D341Med (cell line): ENCODE measurements at places on chromosomes 4 and X.

DNA sequence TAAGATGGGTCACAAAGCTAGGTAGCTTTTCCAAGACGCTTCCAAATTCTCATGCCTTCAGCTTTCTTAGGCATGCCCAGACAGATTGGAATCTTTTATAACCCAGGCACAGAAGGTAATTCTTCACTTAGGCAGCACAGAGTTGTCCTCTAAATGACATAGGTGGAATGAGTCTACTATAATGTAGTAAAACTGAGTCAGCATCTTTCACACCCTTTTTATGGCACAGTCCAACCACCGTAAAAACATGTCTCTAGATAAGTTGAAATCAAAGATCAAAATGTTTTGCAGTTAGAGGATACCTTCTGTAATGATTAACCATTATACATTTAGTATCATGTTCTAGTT, 128.4 kb upstream of the FAT1 start:
- DNase-seq = no peak

GRCh38 chr4:27094783-27095182, 234.1 kb downstream of the STIM2 start:
- DNase-seq = no peak

- peak; percentile 65 for DNase-seq
These were observed 734 bp upstream of the GALNT7 start for GRCh38 chr4:173167758-173168395.

DNA sequence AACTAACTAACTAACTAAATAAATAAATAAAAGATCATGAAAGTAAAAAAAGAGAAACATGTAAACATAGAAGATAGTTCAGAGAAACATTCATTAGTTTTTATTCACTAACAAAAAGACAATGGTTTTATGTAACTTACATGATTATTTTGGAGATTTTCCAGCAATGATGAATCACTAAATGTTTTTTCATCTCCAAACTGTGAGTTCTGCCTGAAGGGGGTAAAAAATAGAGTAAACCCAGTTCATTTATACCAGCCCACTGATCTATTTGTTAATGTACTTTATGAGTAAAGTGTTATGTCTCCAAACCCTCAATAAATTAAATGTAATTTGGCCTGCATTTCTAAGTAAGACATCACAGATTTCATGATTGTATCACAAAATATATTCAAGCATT, 101.1 kb downstream of the ATP8A1 start:
- no peak for DNase-seq

DNA sequence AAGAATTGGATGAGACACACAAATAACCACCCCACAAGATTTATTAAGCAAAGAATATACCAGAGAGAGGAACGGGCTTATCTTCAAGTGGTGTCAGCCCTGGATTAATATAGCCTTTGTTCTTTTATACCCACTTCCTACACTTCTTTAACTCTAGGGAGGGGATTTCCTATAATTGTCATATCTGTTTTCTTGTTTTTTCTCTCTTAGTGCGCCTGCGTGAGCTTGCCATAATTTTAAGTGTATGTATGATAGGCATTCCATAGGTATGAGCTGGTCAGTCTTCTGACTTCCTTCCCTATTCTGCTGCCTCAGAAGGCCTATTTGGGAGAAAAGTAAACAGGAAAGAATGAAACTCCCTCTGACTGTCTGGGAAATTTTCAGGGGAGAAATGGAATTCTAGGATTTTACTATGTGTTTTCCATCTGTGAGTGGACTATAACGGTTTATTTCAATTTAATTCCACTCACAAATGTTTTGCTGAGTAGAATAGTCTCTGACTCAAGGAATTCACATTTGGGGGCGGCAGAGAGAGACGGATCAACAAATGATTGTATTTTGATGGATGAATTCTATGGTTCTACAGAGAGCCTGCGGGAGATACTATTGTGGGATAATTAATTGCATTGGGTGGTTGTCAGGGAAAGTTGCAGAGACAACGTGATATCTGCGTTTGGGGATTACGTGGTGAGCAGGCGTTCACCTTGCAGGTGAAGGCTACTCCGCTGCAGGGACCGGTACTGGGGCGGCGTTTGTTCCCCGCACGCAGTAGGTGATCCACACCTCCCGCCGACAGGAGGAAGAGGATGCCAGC, 626 bp upstream of the CEP135 start:
- no peak for DNase-seq

- peak; percentile 48 for DNase-seq
These were observed 130.7 kb upstream of the GUCY1A1 start for GRCh38 chr4:155535802-155536454.

DNA sequence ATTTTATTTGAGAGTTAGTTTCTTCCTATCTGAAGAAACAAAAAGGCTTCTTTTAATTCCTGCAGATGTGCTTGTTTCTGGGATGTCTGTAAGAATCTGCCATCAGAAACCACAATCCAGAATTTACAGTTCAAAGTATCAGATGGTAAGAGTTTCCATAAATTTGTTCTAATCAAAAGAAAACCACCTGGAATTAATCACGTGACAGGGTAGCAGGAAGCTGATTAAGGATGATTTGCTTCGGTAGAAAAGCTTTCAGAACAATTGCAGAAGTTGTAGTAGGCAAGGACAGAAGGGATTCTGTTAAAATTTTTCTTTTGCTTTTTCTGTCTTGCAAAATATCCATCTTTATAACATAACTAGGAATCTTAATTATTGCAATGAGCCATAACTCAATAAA, 1975.1 kb upstream of the AGA start:
- DNase-seq = no peak

- DNase-seq = peak; percentile 69
These were observed 29.5 kb downstream of the DMP1 start for GRCh38 chr4:87679449-87680169.

DNA sequence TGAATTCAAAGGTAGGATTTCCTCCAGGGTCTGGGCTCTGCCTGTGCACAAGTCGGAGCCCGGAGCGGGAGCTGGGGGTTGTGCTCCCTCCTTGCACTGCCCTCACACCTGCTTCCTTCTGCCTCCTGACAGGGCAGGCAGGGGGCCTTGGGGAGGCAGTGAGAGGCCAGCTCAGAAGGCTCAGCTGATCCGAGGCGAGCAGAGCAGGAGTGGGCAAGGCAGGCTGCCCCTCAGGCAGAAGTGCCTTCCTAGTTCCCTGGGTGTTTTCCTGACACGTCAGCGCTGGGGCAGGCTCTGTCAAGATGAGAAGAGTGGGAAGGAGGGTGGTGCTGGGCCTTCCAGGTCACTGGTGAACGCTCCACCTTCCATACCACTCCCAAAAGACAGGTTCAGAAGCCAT, 5.5 kb upstream of the IRAK1 start:
- DNase-seq = no peak

DNA sequence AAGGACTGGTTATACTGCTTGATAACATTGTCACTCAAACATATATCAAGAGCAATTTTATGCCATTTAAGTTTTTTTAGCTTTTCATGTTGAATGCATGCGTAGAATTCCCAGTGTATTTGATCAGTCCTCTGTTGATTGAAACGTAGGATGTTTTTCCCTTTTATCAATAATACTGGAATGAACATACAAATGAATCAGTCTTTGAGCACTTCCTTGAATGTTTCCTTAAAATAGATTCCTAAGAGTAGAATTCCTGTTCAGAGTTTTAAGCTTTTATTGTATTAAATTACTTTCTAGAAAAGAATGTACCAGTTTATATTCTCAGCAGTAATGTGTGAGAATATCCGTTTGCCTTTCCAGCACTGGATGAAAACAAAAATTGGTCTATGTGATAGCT, 37.8 kb downstream of the ADD1 start:
- no peak for DNase-seq

GRCh38 chr4:112853662-112854256, 195.7 kb upstream of the ANK2 start:
- no peak for DNase-seq

GRCh38 chrX:43560247-43560946, 95.7 kb upstream of the MAOA start:
- peak; percentile 14 for DNase-seq

DNA sequence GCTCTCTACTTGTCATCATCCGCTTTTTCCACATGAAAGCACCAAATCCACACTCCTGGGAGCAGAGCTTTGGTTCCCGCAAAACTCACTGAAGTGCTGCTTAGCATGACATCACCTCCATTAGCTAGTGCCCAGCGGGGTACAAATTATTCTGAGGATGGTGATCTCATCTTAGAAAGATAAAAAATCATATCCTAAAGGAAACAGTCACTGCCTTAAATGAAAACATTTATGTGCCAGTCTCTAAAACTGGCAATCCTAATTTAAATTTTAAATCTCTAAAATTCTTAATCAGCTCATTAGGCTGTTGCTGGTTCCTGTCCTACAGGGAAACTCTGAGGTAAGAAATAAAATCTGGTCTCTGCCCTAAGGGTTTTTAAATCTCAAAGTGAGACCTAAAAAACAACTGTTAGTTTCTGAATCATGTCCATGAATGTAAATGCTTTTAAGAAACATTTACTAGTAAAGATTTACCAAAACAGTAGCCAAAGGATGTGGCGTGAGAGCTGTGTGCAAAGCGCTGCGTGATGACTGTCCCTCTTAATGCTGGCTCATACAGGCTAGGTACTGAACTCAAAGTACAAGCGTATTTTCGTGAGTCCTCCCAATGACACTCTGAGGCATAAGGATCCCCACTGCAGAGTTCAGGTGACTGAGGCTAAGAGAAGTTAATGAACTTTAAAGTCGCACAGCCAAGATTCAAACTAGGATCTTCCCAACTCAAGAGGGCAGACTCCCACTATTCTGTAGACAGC, 4.5 kb downstream of the CASP3 start:
- DNase-seq = no peak

DNA sequence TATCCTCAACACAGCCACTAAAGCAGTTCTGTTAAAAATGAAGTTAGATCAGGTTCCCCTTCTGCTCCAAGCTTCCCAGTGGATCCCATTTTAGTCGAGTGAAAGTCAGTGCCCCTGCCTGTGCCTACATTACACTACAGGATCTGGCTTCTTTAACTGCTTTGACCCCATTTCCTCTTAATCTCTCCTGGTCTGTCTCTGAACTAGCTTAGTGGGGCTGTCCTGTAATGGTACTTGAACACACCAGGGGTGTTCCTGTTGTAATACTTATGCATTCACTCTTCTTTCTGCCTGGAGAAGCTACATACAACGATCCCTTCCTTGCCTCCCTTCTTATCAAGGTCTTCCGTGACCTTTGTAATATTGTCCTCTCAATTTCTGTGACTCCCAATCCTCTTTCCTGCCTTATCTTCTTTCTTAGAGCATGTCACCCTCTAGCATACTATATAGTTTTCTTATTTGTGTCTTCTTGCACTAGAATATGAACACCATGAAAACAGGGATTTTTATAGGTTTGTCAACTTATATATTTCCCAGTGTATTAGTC, 16.7 kb downstream of the ARSJ start:
- no peak for DNase-seq

DNA sequence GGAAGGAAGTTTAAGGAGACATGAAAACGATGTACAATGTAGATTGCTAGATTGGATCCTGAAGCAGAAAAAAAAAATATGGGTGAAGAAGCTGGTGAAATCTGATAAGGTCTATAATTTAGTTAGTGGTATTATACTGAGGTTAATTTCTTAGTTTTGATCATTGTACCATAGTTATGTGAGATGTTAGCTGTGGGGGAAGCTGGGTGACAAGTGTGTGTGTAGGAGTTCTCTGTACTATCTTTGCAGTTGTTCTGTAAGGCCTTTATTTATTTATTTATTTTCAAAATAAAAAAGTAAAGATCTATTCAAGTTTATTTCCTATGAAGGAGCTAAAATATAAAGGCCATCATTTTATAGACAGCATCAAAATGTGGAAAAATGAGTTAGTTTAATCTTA, 12.5 kb upstream of the EXOC1 start:
- no peak for DNase-seq

- DNase-seq = no peak
These were observed 8.8 kb upstream of the RASL11B start for GRCh38 chr4:52853351-52853750.
